ENCODE measurements at places on chromosomes 13 and 19. TPM values are rescaled to one million over a fixed set of nuclear protein-coding genes. Genes with fewer than 3 reads are reported as not detected.

Gene FXYD1
- total RNA-seq: not detected

Gene FUT2
- total RNA-seq: not detected

DNA sequence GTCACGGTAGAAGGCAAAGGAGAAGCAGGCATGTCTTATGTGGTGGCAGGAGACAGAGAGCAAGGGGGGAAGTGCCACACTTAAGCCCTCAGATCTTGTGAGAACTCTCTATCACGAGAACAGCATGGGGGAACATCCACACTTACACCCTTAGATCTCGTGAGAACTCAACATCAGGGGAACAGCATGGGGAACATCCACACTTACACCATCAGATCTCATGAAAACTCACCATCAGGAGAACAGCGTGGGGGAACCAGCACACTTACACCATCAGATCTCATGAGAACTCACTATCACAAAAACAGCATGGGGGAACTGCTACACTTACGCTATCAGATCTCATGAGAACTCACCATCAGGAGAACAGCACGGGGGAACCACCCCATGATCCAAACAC is 445.0 kb downstream of the MYO16 start:
- no peak for DNase-seq

- no peak for DNase-seq
Observed at GRCh38 chr13:68160466-68160865, 930.3 kb upstream of the PCDH9 start.

DNA sequence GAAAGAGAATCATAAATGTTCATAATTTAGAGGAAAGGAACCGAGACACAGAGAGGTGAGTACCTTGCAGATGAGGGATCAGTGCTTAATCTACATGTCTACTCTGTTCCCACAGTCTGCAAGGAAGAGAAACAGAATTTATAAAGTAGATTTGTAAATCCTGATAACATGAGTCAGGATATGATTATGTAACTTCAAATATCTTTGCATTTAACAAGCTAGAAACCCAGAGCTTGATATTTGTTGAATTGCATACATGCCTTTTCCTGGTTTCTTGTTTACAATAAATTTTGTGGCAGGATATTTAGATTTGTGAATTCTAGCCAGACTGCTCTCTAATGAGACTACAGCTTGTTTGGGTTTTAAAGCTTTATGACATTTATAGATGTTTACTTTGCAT is 219.2 kb downstream of the ENOX1 start:
- DNase-seq: no peak
